NCI-H1092 (cell line): ENCODE measurements at places on chromosomes 1 and 21.

DNA sequence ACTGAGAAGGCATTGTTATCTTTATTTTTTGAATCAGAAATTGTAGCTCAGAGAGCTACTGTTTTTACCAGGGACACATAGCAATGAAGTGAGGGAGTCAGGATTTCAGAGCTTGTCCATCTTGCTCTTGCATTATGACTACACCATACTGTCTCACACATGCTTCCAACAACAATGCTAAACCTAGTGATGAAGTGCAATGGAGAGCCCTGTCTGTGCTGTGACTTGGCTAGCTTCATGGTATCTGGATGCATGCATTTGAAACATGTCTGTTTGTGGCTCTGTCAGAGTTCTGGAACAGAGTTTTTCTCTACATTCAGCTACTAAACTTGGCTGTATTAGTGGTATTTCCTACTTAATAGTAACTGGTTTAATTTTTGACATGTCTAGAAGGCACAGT, 7.0 kb downstream of the PLPPR4 start:
- DNase-seq = no peak

DNA sequence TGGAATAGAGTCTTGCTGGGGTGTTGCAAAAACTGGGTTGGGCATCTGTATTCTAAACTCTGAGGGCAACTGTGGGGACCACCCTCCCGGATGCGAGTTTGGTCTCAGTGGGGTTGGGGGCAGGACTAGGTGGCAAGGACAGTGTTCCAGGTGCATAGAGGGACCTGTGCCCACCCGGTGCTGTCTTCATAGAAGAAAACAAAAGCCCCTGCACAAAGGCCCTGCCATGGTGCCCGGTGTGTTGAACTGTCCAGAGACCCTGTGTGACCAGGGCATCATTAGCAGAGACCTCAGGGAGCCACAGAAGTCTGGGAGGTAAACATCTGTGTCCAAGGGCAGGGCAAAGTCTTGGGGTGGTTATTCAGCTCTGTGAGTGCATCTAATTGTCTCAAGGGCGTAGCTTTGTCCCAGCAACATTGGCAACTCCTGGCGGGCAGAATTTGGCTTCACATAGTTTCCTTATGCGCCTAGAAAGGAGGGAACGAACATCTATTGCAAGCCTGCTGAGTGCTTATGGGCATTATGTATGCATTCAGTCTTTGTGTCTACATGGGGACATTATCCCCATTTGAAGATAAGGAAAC, 72.2 kb upstream of the IFFO2 start:
- DNase-seq = no peak

DNA sequence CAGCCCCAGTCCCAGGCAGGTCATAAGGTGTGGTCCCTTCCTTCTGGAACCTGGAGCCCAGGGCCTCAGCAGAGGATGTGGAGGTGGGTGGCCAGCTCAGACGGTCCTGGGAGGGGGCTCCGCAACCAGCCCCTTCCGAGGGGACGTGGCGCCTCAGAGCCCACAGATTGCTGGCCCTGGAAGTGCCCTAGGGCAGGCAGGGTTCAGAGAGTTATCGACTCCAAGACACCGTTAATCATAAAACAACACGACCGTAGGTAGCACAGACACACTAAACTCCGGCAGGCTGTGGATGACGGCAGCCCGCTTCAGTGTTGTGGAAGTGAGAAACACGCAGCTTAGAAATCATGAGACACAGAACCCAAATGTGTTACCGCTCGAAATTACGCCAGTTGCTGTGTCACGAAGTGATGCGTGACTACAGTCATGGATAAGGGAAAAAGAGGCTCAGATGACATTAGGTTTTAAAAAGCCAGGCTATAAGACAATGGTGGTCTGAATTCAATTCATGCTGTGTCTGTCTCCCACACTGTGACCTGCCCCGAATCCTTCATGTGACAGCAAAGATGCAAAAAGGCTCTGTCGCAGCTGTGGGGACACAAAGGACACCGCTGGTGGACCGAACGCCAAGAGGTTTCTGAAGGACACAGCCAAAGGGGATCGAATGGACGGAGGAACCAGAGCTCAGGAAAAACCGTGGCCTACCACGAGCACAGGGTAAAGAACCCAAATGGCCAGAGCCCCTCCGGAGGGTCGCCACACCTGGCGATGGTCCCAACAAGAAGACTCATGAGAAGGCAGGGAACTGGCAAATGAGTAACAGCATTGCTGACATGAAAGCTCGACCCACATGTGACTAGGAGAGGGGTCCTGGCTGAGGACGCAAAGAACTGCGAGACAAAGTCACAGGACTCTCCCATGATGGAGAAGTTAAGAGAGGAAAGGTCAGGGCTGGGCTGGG, 1.7 kb upstream of the SUMO3 start:
- no peak for DNase-seq

DNA sequence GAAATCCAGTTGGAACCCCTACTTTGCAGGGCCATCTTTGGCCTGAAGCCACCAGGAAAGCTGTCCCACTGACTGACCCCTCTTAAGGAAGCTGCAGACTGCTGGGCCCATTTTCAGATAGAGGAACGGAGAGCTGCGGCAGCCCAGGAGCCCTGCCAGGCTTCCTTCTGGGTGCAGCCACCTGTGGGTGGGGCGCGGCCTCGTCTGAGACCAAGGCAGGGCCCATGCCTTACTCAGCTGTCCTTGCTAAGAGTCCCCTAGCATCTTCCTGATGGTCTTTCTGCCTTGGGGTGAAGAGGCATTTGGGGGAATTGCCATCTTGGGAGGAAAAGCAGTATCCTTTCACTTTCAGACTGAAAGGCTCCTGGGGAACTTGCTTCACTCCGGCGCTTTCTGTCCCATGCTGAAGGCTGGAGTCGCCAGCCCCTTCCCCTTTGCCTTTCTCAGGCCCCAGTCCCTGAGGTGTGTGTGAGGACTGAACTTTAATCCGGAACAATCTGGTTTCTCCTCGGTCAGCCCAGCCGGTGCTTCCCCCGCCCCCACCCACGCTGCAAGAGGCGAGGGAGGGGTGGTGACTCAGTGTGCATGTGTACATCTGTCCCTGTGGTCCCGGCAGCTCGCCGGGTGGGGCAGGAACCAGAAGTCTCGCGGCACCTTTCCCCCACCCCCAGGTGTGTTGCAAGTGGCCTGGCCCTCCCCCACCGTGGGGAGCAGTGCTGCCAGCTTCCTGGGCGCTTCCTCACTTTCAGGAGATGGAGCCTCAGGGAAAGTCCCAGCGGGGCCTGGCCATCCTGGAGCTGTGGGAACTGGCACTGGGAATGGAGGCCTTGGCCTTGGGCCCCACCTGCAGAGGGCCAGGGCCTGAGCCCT, 5.1 kb downstream of the ZC3H12A start:
- no peak for DNase-seq

DNA sequence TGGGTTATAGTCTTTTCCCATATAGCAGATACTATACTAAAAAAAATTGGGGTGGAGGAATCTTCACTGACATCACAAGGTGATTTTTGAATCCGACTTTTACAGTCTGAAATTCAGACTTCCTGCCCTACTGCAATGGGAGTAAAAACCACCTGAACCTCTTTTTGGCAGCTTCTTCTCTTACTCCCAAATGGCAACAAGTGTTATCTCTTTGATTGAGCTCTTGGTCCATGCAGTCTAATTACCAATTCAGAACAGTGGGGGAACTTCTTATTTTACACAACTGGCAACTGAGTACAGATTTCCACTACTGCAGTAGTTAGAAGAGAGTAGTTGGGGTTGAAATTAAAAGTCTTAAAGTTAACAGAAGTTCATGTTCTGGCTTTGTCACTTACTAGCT, 62.3 kb downstream of the MACF1 start:
- no peak for DNase-seq

- no peak for DNase-seq
Observed at GRCh38 chr1:236066828-236067386, 2.0 kb upstream of the NID1 start.
